ENCODE measurements at places on chromosomes 6 and 20.

DNA sequence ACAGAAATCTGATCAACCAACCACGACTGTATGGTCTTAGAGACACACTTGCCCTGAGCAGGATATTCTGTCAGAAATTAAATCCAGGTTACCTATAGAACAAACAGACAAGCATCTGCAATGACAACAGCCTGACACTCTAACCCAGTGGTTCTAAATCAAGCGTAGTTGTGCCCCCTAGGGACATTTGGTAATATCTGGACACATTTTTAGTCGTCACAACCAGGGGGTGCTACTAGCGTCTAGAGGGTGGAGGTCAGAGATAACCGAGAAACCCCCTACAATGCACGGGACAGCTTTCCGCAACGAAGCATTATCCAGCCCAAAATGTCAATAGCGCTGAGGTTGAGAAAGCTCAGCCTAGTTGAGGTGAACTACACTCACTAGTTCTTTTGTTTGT is 32.3 kb downstream of the ID4 start:
- no peak for DNase-seq

DNA sequence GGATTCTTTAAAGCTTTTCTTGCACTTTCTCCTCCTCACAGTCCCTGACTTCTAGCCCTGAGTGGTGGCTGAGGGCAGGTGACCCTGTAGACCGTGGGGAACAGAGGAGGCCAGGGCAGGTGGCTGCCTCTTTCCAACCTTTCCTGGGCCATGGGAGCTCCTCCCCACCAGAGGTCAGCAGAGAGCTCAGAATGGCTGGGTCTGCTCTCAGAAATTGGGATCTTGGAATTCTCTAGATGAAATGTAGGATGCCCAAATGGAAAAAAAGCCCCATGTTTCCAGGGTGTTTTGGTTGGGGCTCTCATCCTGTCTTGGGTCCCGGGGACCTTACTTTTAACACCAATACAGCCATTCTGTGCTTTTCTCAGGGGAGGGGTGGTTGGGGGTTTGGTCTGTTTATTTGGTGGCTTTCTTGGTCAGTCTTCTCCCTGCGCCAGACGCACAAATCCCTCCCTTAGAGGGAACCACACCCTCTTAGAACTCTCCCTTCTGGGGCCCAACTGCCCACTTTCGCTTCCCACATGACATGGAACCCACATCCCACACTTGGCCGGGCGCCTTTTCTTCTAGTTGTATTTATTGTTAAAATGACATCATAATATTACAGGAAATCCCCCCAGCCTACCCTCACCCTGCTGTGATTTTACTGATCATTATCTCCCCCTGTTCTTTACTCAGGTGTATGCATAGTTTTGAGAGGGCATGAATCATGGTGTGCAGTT is 17.9 kb downstream of the GNAS start:
- DNase-seq = peak; percentile 68

- DNase-seq = no peak
Measured at GRCh38 chr6:77834591-77834996, 181.8 kb downstream of the MEI4 start.

DNA sequence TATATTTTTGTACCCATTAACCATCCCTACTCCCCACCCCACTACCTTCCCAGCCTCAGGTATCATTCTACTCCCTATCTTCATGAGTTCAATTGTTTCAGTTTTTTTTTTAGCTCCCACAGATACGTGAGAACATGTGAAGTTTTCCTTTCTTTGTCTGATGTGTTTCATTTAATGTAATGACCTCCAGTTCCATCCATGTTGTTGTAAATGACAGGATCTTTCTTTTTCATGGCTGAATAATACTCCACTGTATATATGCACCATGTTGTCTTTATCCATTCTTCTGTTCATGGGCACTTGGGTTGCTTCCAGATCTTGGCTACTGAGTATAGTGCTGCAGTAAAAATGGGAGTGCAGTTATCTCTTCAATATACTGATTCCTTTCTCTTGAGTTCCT is 63.5 kb downstream of the MYO6 start:
- DNase-seq = no peak

- no peak for DNase-seq
Measured at GRCh38 chr6:28145231-28145630, 3.5 kb downstream of the ZKSCAN8 start.

GRCh38 chr20:23159256-23159946 is 73.3 kb upstream of the CD93 start:
- no peak for DNase-seq

DNA sequence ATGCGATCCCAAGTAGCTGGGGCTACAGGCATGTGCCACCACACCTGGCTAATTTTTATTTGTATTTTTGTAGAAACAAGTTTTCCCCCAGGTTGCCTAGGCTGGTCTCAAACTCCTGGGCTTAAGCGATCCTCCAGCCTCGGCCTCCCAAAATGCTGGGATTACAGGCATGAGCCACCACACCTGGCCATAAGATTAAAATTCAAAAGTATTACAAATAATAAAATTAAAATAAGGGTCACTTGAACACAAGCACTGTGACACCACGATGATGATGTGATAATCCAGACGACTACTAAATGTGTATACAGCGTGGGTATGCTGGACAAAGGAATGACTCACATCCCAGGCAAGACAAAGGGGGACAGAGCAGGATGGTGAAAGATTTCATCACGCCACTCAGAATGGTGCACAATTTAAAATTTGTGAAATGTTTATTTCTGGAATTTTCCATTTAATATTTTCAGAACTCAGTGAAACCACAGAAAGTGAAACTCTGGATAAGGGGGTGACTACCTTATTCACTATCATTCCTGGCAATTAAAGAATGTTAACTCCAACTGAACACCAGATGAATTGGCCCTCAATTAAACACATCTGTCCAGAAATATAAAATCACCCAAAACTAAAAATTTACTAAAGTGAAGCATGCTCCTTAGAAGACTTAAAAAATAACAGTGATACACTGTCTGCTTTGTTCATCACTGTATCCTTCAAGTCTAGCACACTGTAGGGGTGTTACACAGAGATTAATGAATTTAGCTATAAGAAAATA is 13.1 kb downstream of the B4GALT5 start:
- DNase-seq = peak; percentile 98
